ENCODE measurements at places on chromosomes 1 and 21.

DNA sequence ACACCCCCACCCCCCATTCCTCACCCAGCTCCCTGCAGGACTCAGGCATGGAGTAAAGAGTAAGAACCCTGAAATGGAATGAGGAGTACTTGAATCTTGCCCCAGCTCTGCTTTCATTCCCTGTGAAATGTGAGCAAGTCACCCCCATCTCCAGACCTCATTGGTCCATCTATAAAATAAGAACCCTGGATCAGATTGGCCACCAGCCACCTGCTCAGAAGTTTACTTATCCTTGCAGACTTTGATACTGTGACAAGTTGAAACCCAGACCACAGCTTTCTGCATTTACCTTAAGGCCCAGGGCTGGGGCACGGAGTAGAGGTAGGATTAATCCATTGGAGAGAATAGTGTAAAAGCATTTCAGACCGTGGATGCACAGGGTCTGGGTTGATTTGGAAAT, 2.2 kb downstream of the KISS1 start:
- no peak for DNase-seq

DNA sequence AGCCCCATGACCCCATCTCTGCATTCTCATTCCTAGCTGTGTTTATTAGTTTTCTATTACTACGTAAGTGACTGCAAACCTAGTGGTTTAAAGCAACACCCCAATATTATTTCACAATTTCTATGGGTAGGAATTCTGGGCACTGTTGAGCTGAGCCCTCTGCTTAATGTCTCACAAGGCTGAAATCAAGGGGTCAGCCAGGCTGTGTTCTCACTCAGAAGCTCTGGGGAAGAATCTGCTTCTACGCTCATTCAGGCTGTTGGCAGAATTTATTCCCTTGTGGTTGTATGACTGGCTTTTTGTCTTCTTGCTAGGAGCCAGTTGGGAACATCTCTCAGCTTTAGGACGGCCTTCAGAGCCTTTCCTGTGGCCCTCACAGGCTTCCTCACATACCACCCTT, 181.0 kb downstream of the GIPC2 start:
- DNase-seq: no peak

GRCh38 chr1:234572966-234573365, 37.0 kb downstream of the IRF2BP2 start:
- DNase-seq: no peak

DNA sequence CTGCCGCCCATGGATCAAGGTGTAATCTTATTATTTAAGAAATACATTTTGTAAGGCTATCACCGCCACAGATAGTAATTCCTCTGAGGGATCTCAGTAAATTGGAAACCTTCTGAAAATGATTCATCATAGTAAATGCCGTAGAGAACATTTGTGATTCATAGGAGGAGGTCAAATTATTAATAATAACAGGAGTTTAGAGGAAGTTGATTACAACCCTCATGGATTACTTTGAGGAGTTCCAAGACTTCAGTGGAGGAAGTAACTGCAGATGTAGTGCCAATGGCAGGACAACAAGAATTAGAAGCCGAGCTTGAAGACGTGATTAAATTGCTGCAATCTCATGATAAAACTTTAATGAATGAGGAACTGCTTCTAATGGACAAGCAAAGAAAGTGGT, 280.1 kb downstream of the PTPRC start:
- no peak for DNase-seq

- no peak for DNase-seq
Measured at GRCh38 chr1:99645699-99646531, at the start of gene PALMD. Gene PALMD, plus strand, starts transcription at chr1:99646113. Its CDS starts 205 bp downstream, at chr1:99646318.

DNA sequence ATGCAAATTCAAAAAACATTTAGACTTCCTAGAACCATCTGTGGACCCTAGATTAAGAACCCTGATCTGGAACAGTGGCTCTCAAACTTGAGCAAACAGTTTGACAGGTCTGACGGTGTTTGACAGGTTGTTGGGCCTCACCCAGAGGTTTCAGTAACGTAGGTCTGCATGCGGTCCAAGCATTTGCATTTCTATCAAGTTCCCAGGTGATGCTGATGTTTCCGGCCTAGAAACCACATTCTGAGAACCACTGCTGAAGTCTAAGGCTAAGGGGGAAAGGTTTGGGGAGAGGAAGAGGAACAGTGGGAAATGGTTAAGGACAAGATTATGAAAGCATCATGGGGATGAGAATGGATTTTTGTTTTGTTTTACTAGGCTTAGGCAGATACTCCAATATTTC, 48.6 kb downstream of the MDM4 start:
- DNase-seq: no peak

GRCh38 chr1:43937179-43937865, 3.7 kb downstream of the ARTN start:
- DNase-seq: no peak

DNA sequence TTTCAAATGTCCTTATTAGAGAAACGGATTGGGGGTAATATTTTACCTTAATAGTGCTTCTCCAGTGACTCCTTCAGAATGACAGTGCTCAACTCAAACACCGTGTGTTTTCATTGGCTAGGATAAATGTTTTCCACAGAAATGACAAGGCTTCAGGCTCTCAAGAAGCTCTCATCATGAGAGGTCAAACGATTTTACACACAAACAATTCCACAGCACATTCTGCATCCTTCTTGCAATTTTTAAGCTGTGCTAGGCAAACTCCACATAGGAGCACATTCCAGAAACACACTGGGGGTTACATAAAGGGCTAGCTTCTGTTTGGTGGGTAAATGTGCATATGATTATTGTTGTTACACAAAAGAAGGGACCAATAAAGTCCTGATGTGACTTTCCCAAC, 75.5 kb upstream of the IPO9 start:
- no peak for DNase-seq

- no peak for DNase-seq
Measured at GRCh38 chr1:90969241-90969640, 52.6 kb downstream of the ZNF644 start.

- DNase-seq: no peak
Measured at GRCh38 chr1:2287649-2288048, 59.5 kb downstream of the SKI start.

GRCh38 chr21:25556091-25556490, 51.2 kb downstream of the MRPL39 start:
- DNase-seq: no peak

- DNase-seq: peak; percentile 55
Measured at GRCh38 chr1:186502087-186502486, 41.2 kb upstream of the PDC start.

DNA sequence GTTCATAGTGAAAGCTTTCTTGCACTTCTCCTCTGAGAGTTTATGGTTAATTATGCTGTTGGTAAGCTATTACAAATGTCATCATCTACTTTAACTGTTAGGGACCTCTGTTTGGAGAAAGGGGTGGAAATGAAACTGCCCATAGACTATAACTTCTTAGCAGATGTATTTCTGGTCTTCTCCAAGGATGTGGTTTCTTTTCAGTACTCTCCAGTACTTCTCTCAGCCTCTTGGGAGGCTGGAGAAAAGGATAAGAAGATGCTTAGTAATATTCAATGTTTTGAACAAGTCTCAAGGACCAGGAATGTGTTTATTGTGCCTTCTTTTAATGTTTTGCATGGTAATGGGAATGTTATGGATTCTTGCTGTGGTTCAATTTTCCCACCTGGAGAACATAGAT, 60.4 kb downstream of the LAMC2 start:
- no peak for DNase-seq

DNA sequence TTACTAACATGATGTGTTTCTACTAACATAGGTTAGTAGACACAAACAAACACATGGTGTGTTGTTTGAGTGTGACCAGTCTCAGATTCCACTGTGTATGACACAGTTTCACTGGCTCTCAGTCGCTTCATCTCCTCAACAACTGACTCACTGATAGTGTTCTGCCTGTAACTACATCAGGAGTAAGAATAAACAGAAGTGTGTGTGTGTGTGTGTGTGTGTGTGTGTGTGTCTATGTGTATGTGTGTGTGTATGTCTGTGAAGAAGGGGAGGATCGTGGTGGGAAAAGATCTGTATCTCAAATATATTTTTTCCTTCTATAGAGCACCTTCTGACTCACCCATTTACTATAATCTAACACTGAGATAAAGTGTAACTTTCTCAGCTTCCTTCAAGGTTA, 391.0 kb downstream of the PTPRC start:
- DNase-seq: no peak

GRCh38 chr1:100536031-100536430, 1.9 kb upstream of the GPR88 start:
- no peak for DNase-seq

DNA sequence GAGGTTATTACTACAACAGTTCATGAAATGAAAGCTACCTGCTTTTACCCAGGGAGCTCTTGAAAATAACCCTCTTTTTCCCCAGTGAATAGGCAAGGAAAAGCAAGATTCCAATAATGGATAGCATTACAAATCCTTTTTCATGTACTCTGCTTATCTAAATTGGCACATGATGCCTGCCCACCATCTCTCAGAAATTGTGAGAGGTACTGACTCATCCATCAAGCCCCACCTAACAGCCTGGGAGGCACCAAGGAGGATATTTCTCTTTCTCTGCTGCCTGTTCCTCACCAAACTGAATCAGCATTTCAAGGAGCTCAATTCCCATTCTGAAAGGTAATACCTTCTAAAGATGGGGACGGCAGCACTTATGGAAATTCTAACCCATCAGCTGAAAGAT, 34.4 kb downstream of the PALMD start:
- DNase-seq: no peak

DNA sequence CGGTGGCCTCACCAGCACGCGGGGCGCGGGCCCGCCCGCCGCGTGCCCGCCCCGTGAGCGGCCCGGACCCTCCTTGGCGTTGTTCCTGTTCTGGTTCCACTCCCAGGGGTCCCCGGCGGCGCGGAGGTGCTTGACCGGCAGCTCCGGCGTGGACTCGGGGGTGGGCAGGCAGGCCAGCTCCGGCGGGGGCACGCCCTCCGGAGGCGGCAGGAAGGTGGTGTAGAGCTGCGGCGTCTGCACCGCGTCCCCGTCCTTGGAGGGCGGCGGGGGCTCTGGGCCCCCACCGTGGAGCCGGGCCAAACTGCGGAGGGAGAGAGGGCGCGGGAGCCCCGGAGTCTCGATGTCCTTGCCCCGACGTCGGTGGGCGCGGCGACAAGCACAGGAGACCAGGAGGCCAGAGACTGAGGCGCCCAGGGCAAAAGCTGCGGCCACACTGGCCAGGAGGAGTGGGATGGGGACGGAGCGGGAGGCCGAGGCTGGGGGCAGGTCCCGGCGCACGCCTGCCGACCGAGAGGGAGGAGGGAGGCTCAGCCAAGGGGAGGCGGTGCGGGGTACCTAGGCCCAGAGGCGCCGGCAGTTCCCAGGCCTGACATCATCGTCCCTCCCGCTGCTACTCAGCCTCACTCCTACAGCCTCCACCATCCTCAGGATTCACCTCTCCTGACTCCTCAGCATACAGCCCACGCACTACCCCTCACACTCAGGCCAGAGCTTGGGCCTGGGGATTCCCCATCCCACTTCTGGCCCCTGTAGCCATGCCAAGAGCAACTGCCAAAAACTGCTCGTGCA, 13.2 kb downstream of the SEMA6C start:
- DNase-seq: no peak

DNA sequence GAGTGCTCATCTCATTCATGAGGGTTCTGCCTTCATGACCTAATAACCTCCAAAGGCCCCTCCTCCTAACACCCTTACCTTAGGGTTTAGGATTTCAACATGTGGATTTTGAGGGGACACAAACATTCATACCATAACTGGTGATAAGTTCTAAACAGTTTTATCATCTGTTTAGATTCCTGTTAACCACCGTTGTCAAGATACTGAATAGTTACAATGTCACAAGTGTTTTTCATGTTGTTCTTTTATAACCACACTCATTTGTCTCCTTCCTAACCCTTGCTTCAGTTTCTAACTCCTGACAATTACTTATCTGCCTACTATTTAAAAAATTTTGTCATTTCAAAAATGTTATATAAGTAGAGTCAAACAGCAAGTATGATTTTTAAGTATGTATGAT, 86.0 kb downstream of the NCAM2 start:
- no peak for DNase-seq

- no peak for DNase-seq
Measured at GRCh38 chr1:207619871-207620542, 24.9 kb upstream of the CR1L start.

DNA sequence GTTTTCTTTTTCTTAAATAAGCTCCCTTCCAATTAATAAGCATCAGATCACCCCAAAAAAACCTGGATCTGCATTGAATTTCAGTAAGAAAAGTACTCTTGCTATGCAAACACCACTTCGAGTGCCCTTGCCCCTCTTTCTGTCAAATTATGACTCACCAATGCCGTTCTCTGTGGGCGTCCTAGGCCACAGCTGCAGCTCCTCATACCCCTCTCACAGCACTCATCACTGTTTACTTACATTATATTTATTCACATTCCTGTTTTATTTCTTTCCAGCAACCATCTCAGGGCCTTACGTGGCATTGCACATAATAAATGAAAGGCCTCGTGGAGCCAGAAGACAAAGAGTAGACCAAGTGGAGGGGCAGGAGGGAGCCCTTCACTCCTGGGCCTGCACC, 99.1 kb upstream of the CTTNBP2NL start:
- DNase-seq: no peak

DNA sequence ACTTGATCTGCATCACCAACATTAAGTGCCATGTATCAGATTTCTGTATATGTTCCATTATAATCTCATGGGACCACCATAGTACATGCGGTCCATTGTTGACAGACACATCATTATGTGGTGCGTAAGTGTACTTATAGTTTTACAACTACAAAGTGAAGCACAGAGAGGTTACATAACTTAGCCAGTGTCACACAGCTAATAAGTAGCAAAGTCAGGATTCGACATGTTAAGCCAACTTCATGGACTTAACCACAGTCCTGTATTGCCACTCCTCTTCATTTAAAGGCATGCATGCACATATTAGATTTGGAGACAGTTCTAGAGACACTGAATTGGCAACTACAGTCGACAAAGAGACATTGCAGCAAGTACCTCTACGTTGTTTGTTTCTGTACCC, 120.5 kb downstream of the ATF6 start:
- no peak for DNase-seq

DNA sequence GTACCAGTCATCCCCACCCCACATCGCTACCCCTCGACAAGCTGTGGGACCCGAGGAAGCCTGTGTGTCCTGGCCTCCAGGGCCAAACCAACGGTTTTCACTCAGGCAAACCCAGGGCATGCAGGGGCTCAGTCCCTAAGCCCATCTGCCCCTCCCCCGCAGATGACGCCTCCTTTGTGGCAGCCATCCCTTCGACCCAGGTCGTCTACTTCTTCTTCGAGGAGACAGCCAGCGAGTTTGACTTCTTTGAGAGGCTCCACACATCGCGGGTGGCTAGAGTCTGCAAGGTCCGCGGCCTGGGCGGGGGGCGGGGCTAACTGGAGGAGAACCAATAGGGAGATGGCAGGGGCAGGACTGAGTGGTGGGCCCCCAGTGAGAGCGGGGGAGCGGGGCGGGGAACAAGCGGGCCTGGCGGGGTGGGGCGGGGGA, 7.4 kb downstream of the SEMA4A start:
- DNase-seq: no peak

GRCh38 chr1:15667362-15667761, 16.8 kb upstream of the PLEKHM2 start:
- DNase-seq: no peak

- no peak for DNase-seq
Measured at GRCh38 chr21:23398726-23399125, 2208.6 kb downstream of the MRPL39 start.

Measured in BJ (cell line).